ENCODE measurements at places on chromosomes 12 and 14.

DNA sequence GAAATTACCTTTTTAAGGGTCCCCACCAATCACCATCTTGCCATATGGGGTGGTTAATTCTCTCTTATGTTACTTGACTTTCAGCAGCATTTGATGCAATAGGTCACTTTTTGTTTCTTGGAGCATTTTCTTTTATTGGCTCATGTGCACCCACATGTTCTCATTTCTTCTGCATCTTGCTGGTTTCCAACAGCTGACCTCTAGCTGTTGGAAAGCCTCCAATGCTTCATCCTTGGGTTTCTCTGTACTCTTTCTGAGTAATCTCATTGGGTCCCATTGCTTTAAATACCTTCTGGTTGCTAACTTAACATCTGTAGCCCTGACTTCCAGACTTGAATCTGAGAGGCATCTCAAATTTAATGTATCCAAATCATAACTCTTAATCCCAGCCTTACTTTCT, 116.8 kb downstream of the CRADD start:
- no peak for DNase-seq

DNA sequence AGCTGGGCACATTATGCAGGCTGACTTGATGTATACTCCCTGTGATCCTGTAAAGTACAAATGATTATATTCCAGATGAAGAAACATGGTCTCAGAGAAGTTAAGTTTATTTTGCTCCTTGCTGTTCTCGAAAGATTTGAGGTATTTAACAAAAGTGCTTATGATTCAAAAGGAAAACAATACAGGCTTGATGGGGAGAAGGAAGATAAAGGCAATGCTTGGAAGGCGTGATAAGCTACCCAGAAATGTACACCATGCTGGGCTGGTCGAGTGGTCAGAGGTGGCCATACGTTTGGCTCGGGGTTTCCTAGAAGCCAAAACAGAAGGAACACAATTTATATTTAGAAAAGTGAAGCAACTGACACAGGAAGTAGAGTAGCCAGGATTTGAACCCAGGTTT, 201.0 kb downstream of the KTN1 start:
- no peak for DNase-seq

DNA sequence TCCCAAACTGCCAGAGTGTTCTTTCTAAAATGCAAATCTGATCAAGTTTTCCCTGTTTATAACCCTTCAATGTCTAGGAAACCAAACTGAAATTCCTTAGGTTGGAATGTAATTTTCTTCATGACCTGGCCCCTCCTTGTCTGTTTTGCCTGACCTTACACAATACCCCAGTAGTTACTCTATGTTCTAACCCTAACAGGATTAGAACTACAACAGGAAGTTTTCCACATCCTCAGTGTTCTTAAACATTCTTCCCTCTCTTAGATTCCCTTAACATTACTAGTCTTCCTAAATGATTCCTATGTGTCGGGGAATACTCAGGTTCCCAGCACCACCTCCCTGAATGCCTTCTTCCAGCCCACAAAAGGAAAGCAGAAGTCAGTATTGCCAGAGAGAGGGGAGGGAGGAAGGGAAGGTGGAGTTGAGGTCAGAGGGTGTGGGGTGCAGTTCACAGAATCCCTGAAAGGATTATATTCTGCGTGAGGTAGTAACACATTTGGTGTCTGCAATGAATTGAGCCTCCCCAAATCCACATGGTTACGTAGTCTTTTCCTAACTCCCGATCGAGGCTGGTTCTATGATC, 72.6 kb downstream of the BBS10 start:
- DNase-seq, result no peak

DNA sequence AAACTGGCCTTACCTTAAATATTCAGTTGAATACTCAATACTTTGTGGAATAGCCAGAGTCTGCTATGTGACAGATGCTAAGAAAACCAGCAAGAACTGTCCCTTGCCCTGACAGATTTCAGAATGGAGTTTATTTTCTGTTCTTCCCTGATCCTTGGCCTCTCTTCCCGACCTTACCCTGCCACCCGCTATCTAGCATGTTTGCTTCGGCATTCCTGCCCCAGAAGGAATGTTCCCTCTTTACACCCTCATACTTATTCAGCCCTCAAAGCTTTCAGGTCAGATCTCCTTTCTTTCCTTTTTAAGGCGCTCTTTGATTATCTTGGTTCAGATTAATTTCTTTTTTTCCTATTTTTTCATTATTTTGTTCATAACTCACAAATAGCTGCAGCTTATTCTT, 21.8 kb downstream of the SUSD6 start:
- no peak for DNase-seq

GRCh38 chr12:90959032-90959431, 4.1 kb upstream of the CCER1 start:
- no peak for DNase-seq

DNA sequence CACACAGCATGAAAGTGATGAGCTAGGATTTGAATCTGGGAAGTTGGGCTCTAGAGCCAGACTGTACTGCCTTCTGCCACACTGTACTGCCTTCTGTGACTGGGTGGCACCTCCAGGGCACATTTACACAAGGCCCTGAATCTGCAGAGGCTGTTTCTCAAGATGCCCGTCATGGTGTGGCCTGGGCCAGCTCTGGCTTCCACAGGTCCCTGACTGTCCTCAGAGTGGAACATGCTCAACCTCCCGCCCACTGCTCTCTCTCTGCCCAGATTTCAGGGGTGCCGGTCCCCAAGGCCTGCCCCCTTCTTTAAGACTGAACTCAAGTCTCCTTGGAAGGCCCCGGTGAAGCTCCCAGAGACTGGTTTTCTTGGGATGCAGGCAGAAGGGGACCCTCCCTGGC, 50.2 kb downstream of the C14orf132 start:
- DNase-seq, result no peak

DNA sequence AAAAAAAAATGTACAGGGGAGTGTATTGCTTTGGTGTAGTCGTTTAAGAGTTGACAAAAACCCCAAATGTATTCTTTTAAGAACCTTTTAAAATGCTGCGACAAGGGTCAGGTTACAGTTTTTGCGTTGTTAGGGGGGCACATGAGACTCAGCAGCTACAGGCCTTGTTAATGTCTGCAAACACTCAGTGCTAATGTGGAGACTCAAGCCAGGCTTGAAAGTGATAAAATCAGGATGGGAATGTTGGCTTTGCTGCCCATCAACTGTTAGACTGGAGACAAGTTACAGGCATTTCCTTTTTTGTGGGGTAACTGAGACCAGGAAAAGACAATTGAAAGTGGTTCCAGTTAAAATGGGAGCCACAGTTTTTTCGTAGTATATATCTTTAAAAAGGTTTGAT, 84.8 kb downstream of the PRKCH start:
- DNase-seq, result no peak
